ENCODE measurements at places on chromosomes 1 and 21.
A peak's percentile ranks its signal among the peaks of the same experiment; 100 is the strongest.

DNA sequence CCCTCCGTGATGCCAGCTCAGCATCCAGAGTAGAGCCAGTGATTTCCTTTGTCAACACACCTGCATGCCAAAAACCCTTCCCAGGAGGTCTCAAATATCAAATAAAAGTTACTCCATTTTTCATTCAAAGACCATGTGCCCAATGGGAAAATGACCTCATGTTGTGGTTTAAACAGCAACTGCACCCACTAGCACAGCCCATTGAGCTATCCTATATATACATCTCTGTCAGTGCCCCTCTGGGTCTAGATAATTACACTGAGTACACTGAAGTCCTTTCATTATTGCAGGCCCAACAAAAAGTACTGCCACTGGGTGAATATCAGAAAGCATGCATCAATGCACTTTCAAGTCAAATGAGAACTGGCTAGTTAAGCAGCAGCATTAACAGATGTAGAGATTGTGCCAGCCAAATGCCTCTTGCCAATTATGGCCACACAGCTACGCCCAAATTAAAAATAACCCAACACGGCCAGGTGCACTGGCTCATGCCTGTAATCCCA lies 117.7 kb downstream of the SLC45A1 start:
- no peak for DNase-seq

DNA sequence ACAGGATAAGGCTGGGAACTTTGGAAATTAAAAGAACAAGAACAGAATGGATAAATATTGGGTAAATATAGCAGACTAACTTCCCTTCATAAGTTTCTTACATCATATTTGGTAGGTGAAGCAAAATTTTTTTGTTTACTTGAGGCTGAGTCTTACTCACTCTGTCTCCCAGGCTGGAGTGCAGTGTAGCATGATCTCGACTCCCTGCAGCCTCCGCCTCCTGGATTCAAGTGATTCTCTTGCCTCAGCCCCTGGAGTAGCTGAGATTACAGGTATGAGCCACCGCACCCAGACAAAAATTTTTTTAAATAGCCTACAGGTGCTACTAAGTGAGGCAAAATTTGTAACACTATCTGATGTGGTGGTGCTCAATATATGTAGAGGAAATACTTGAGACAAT lies 50.7 kb downstream of the TM2D1 start:
- no peak for DNase-seq

DNA sequence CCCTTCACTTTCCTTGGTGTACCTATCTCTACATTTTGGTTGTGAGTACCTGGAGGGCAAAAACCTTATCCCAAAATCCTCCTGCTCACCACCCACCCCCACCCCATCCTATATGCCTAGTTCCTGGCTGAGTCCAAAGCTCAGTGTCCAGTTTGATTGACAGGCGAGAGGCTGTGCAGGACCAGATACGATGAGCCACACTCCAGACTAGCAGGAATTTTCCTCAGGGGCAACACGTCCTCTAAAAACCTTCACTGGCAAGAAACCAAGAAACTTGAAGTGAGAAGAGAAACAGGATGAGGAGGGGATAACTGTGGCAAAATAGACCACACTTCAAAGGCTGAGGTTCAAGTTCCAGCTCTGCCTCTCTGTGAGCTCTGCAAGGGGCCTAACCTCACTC lies 1.1 kb upstream of the SLAMF8 start:
- no peak for DNase-seq

DNA sequence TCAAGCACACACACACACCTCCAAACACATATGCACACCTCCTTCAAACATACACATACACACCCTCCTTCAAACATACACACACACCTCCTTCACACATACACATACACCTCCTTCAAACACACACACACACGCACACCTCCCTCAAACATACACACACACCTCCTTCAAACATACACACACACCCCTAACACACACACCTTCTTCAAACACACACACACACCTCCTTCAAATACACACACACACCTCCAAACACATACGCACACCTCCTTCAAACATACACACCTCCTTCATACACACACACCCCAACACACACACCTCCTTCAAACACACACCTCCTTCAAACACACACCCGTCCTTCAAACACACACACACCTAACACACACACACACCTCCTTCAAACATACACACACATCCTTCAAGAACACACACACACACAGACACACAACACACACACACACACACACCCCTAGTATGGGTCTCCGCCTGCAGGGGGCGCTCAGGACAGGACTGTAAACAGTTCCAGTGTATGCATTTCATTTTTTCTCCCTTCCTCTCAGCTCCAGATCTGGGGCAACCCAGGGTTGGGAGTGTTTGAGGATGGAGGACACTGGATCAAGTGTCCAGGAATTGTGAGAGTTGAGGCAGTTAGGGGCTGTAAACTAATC lies 12.1 kb downstream of the LGR6 start:
- peak; percentile 16 for DNase-seq

DNA sequence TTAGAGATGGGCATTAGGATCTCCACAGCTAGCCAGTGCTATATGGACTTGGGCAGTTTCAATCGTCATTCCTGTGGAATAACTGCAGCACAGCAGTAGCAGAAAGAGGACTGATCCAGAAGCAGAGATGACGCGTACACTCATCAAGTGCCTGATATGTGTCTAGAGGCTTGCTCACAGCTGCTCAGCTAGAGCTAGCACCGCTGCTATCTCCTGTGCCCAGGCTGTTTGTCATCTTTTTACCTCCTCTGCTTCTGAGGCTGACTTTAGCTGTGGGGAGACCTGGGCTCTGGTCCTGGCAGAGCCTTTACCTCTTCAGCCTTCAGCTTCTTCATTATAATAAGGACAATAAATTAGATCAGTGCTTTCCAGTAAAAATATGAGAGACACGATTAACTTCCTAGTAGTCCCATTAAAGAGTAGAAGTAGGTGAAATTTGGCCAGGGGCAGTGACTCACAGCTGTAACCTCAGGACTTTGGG lies 5.3 kb downstream of the TENT5C start:
- no peak for DNase-seq

GRCh38 chr21:42847051-42847707 lies 32.2 kb downstream of the WDR4 start:
- DNase-seq = no peak

DNA sequence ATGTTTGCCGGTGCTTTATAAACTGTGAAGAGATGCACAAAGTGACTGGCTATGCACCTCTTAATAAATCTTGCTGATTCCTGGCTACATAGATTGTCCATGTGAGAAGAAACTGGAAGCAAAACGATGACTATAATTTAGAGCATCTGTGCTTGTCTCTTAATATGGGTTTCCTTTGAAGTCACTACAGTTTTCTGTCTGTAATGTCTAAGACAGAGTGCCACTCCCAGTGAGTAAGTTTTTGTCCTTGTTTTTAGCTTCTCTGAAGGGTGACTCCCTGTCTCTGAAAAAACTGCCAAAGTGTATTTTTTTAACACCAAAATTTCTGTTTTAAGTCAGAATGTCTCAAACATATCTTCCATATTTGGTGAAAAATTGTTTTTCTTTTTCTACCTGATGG lies 175.1 kb downstream of the FASLG start:
- no peak for DNase-seq

DNA sequence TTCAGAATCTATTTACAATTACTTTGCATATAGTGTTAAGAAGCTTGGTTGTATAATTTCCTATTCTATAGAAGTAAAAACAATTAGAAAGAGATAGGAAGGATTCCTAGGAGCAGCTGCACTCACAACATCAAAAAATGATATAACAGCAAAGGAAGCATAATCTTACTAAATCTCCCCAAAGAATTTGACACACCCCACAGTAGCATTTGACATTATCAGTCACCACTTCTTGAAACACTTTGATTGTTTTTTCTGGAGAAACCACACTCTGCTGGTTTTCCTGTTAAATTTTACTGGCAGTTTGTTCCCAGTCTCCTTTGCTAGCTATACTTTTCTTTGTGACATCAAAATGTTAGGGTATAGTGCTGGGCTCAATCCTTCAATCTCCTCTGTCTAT lies 100.8 kb upstream of the KIAA1614 start:
- no peak for DNase-seq

GRCh38 chr1:156874572-156875340 lies 14.1 kb downstream of the NTRK1 start:
- DNase-seq = no peak

GRCh38 chr21:32955311-32956060 lies 70.2 kb upstream of the OLIG2 start:
- DNase-seq = no peak
